ENCODE measurements at places on chromosomes 5 and 9.

- DNase-seq, result no peak
These were observed 114.0 kb downstream of the MED10 start for GRCh38 chr5:6264394-6264793.

GRCh38 chr9:97474372-97474925 is 27.0 kb upstream of the TMOD1 start:
- no peak for DNase-seq

GRCh38 chr5:151742870-151743294 is 15.5 kb downstream of the ATOX1 start:
- DNase-seq, result no peak

DNA sequence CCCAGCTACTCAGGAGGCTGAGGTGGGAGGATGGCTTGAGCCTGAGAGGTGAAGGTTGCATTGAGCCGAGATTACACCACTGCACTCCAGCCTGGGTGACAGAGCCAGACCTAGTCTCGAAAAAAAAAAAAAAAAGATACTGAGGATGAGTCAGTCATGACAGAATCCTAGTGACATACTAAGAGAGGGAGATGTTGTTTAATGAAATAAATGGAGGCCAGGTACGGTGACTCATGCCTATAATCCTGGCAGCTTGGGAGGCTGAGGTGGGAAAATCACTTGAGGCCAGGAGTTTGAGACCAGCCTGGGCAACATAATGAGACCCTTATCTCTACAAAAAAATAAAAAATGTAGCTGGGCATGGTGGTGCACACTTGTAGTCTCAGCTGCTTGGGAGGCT is 107.2 kb downstream of the ZFAND5 start:
- no peak for DNase-seq

GRCh38 chr5:134530301-134531077 is 5.0 kb downstream of the JADE2 start:
- DNase-seq, result no peak

GRCh38 chr9:133436681-133437080 is 14.5 kb downstream of the ADAMTS13 start:
- no peak for DNase-seq

- no peak for DNase-seq
These were observed 143.5 kb downstream of the GPBP1 start for GRCh38 chr5:57317341-57317740.

DNA sequence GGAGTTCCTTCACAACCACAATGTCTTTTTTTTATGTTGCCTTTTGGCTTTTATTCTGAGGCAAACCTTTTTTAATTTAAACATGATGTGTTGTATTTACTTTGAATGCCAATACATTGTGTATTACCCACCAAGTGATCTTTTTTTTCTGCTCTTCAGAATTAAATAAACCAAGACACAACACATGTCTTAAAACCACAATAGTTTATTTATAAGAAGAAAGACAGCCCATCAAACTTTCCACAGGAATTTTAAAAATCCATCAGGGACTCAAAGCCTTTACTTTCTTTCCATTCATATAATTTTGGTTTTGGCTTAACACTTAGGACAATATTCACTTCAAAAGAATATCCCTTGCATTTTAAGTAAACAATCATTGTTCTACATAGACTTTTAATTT is 321.8 kb upstream of the MEF2C start:
- no peak for DNase-seq

GRCh38 chr9:89880721-89881120 is 275.9 kb downstream of the GADD45G start:
- no peak for DNase-seq

DNA sequence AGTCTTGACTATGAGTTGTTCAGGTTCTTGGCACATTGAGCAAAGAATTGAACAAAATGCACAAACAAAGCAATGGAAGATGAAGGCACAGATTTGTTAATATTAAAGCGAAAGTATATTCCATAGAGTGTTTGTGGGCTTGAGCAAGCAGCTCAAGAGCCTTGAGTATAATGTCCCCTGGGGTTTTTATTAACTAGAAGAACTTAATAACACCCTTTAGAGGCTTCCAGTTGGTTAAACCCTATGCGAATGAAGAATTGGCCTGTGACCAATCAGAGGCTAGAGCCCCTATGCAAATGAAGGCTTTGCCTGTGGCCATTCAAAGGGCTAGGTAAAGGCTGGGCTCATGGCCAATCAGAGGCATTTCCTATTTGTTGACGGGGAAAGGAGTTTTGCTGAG is 135.3 kb upstream of the IL12B start:
- DNase-seq, result no peak

DNA sequence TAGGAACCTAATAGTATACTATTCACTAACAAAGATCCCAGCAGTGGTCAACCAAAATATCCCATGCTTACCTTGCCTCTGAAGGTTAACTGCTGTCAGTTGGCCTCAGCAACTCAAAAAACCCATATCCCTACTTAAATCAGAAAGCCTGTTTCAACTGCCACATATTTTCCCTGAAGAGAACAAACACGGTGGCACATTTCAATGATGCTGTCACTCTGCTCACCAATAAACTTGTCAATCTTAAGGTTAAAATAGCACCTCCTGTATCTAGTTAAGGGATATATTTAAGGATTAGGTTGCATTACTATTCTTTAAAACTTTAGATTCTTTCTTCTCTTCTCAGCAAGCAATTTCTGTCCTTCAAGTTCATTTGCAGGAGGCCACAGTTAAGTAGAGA is 986.9 kb downstream of the CDH18 start:
- no peak for DNase-seq

GRCh38 chr9:126472948-126473298 is 140.8 kb upstream of the LMX1B start:
- no peak for DNase-seq

- DNase-seq, result peak; percentile 23
These were observed at the start of gene TMEM171 for GRCh38 chr5:73120222-73121118. TSS of gene TMEM171 (plus strand) at chr5:73120575. CDS start at chr5:73123374, 2,799 bp downstream.

DNA sequence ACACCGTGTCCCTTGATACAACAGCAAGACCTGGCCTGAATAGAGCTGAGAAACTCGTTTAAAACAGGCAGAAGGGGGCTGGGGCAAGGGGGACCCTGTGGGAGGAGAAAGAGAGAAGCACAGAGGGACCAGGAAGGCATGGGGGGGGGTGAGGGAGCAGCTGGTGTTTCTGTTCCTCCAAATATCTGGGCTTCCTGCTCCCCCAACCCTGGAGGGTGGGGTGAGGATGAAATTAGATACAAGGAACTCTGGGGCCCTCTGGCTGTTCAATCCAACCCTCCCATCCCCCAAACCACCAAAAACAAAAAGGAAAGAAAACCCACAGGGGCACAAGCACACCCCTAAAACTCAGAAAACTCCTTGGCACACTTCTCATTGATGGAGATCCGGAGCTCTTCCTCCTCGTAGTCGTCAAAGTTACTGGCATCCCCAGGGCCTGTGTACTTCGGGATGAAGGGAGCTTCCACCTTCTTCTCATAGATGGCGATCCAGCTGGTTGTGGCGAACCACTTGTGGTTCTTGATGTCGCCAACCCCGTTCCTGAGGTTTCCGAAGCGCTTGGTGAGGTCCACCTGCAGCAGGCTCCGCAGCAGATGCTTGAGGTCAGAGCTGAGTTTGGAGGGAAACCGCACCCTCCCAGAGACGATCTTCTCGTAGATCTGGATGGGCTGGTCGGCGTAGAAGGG is 1.1 kb downstream of the PRKACG start:
- DNase-seq, result no peak

- DNase-seq, result no peak
These were observed 8.0 kb downstream of the SPOCK1 start for GRCh38 chr5:137491121-137491520.

DNA sequence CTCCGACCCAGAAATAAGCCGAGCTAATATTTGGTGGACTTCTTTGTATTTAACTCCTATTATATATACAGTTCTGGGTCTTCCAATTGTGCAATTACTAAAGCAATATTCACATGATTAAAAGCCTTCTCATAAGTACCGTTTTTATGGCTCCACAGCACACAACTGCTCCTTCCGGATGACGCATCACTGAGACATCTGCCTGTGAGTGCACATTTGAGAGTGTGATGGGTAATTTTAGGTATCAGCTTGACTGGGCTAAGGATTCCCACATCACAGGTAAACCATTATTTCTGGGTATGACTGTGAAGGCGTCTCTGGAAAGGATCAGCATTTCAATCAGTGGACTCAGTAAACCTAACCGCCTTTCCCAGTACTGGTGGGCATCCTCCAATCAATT is 77.5 kb upstream of the SYK start:
- no peak for DNase-seq

DNA sequence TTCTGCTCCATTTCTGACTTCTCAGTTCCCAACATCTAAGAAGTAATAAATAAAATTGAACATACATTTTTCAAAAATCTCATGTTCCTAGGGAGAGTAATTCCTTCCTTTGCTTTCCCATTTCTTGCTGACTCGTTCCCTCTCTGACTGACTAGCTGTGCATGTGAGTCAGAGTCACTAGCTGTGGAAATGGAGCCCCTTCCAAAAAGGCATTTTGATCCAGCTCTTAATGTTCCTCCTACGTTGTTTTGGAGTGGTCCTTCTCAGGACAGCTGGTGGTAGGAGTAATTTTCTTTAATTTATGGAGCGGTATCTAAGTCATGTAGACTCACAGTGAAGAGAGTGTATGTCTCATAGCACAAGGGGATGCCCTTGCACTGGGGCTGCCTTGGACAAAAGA is 460.2 kb downstream of the GADD45G start:
- no peak for DNase-seq

GRCh38 chr9:131103535-131103934 is 7.2 kb downstream of the AIF1L start:
- no peak for DNase-seq

- no peak for DNase-seq
These were observed 5.2 kb downstream of the OLFML2A start for GRCh38 chr9:124781967-124782660.

GRCh38 chr9:92278110-92278509 is 15.4 kb downstream of the IARS1 start:
- no peak for DNase-seq

DNA sequence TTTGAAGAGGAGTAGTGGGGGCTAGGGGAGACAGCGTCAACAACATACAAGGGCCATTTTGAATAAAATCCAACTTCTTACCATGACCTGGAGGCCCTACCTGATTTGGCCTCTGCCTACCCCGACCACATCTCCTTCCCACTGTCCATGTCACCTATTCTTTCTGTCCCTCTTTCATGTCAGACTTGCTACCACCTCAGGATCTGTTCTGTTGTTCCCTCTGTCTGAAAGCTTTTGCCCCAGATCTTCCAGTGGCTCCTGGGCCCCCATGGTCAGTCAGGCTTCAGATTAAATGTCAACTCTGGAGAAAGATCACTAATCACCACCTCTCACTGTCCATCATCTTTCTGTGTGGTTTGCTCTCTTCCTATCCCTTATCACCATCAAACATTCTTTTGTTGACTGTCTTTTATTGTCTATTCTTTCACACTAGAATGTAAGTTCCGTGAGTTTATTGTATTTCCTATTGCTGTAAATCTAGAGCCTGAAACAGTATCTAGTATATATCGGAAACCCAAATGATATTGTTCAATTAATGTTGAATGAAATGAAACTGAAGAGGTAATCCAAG is 31.2 kb upstream of the APC start:
- DNase-seq, result no peak

DNA sequence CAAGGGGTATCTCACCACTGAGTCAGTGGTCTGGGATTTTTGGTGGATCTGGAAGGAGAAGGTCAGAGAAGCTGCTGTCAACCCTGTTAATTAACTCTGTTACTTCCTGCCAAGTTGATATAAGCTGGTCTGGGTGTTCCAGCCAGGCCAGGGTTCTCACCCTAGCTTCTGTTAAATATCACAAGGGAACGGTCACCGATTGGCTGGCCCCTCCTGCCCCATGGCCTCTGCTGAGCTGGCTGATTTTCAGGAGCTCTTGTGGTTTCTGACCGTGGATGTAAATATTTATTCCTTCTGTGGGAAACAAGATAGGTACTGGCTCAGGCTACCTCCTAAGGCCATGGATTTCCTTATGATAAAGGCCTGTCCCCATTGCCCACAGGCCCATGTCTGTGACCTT is 1.0 kb downstream of the ADAMTS13 start:
- DNase-seq, result no peak

- no peak for DNase-seq
These were observed 16.2 kb downstream of the SLC6A3 start for GRCh38 chr5:1429066-1429465.

- no peak for DNase-seq
These were observed 288.1 kb downstream of the ARL15 start for GRCh38 chr5:54022223-54022622.

DNA sequence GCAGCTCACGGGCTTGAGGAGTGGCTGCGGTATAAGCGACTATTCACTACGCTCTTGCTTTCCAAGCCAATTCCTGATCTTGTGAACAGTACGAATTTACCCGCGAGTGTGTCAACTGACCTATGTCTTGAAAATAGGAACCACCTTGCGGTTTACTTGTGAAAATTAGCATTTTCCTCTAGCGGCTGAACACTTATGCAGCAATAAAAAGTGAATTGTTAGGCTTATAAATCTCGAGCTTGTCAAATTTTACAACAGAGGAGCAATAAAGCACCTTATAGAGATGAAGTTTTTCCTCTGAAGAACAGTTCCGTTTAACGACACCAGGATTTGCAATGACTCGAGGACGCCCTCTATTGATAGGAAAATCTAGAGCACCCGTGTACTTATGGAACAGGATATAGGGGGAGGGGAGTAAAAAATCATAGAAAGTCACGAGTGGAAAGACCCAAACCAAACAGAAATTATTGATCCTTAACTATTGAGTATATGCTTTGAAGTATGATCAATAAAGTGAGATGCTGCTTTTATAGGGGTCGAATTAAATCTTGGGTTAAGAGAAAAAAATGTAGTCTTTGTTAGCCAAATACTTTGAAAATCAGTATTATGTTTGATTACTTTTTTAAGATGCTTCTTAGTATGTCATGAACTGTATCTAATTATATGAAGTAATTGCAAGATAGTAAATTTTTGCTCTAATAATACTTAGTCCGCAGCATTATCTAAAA is 1.9 kb upstream of the RGMB start:
- peak; percentile 89 for DNase-seq

DNA sequence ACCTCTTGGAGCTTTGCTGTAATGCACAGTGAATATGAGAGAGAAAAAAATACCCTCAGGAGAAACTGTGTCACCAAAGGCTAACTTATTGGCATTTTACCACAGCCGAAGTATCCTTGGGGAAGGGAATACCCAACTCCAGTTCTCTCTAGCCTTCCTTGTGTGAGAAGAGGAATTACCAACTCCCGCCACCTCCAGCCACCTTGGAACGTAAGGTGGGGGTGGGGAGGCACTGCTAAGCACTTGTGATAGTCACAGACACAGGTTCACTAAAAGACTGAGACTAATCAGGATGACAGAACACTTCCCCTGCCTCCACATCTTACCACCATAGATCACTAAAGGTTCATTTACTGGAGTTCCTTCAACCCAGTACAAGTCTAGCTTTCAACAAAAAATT is 102.0 kb upstream of the ADAMTS19 start:
- DNase-seq, result no peak
